ENCODE measurements at places on chromosomes 1 and 21. TPM values are rescaled to one million over a fixed set of nuclear protein-coding genes. Genes with fewer than 3 reads are reported as not detected.

- peaks cover 10% of the 10 kb centered on the region for H3K27me3 ChIP-seq
- H3K27ac ChIP-seq = no peak overlapping the region
- no peaks in the 10 kb centered on the region for H3K36me3 ChIP-seq
- H3K4me3 ChIP-seq = no peak overlapping the region
- H3K4me1 ChIP-seq = no peaks in the 10 kb centered on the region
Measured at GRCh38 chr1:119288751-119289150, 79.8 kb upstream of the HAO2 start.

DENND2C gene
- 0.22 TPM for total RNA-seq

- no peak overlapping the region for H3K27ac ChIP-seq
- no peak for DNase-seq
- H3K4me1 ChIP-seq = no peaks in the 10 kb centered on the region
- no peak overlapping the region for H3K4me3 ChIP-seq
- no peaks in the 10 kb centered on the region for H3K36me3 ChIP-seq
Measured at GRCh38 chr1:95096218-95096841, 20.8 kb upstream of the TLCD4 start.

CD48 gene
- not detected for total RNA-seq

GRCh38 chr1:181135815-181136737 lies 47.6 kb downstream of the IER5 start:
- DNase-seq = peak; percentile 62
- H3K4me3 ChIP-seq = no peak overlapping the region
- peaks cover 29% of the 10 kb centered on the region for H3K4me1 ChIP-seq
- peak overlapping the region; percentile 74 for H3K27ac ChIP-seq

All from endothelial cell of umbilical vein (primary cell).